ENCODE measurements at places on chromosomes 13 and 19.

- DNase-seq = no peak
Observed at GRCh38 chr19:43820884-43821215, 6.3 kb upstream of the ZNF283 start.

- no peak for DNase-seq
Observed at GRCh38 chr13:55263045-55263444, 1877.7 kb upstream of the PRR20A start.

GRCh38 chr13:73924607-73925006, 209.6 kb downstream of the KLF12 start:
- DNase-seq = no peak

DNA sequence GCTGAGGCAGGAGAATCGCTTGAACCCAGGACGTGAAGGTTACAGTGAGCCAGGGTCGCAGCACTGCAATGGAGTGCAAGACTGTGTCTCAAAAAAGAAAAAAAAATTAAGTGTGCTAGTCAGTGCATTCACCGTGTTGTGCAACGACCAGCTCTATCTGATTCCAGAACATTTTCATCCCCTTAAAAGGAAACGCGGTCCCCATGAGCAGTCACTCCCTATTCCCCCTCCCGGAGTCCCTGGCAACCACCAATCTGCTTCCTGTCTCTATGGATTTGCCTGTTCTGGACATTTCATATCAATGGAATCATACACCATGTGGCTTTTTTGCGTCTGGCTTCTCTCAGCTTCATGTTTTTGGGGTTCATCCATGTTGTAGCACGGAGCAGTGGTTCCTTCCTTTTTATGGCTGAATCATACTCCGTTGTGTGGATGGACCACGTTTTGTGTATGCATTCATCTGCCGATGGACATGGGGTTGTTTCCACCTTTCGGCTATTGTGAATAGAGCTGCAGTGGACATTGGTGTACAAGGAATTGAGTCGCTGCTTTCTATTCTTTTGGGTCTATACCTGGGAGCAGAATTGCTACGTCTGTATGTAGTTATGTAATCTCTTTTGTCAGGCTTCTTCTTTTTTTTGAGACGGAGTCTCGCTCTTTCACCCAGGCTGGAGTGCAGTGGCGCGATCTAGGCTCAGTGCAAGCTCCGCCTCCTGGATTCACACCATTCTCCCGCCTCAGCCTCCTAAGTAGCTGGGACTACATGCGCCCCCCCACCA, 19.8 kb downstream of the MYO9B start:
- no peak for DNase-seq

GRCh38 chr19:2290441-2291184, 8.6 kb upstream of the PEAK3 start:
- DNase-seq = no peak

GRCh38 chr19:29260477-29261317, 47.7 kb upstream of the UQCRFS1 start:
- DNase-seq = no peak

GRCh38 chr13:111625526-111626315, 305.3 kb downstream of the TEX29 start:
- DNase-seq = no peak

GRCh38 chr13:109203587-109203986, 574.2 kb downstream of the MYO16 start:
- DNase-seq = no peak

DNA sequence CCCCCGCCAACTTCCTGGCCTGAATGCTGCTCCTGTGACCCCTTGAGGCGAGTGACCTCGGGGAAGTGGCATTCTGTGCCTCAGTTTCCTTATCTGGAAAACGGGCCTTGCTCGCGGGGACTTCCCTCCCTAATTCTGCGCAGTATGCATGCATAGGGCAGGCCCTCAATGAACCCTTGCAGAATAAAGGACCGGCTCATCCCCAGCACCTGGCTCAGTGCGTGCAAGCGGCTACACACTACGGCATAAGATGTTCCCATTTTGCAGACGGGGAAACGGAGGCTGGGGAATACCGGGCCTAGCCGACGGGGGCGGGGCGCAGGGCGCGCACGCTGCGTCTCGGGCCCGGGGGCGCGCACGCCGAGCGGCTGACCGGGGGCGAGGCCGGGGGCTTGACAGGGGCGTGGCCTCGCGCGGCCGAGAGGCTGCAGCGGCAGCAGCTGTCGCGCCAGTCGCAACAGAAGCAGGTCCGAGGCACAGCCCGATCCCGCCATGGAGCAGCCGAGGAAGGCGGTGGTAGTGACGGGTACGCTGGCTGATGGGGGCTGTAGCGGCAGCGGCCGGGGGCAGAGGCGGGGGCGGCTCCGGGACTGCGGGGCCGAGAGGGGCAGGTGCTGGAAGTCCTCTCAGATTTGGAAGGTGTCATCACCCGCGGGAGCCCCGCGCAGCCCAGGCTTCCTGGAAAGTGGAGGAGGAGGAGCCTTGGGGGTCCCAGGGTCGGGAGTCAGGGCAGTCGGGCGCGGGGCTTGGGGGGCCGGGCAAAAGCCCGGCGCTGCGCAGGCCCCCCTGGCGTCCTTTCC, at the start of gene PGPEP1:
PGPEP1 (plus strand) TSS at position 409 of the 800 bp plus-strand sequence; CDS start at position 493, 84 bp downstream.
- no peak for DNase-seq

DNA sequence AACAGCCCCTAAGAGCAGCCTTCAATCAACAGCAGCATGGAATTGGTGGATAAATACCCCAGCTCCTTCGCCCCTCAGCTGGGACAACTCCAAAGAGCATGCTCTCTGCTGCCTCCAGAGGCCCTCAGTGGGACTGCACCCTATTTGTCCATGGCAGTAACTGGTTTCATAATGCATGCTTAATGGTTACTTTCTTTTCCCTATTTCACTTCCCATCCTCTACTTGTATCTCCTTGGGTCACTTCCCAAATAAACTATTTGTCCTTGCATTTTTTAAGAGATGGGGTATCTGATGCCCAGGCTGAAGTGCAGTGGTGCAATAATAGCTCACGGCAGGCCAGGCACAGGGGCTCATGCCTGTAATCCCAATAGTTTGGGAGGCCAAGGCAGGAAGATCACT, 13.5 kb upstream of the TPM4 start:
- no peak for DNase-seq

GRCh38 chr13:107864543-107865317, 350.6 kb downstream of the LIG4 start:
- DNase-seq = peak; percentile 67

DNA sequence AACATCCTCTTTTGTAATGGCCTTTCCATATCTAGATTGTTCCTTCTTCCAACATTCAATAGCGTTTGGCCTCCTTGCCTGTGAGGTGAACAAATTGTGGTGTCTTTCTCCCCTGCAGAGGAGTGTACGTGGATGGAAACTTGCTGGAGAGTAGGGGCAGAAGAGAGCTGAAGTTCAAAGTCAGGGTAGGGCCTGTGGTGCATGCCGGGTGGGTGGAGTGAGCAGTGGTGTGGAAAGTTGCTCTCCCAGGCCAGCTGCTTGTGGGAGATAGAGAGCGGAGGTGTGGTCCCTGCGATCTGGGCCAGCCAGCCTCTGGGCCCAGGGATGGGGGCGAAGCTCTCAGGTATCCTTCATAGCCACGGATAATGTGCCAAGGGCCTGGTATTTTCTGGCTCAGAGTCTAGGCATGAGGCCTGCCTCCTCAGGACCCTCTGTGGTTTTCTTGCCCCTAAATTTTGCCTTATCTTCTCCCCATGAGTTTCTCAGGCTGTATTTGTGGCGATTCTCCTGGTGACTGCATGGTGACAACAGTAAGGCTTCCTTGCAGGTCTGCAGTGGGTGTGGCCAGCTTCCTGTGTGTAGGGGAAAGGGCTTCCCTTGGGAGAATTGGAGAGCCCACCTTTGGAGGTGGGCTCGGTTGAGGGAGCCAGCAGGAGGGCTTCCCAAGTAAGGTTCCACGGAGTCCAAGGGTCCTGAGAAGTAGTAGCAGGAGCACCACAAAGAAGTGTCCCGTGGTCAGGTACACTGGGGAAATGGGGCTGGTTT, 6.7 kb downstream of the RGCC start:
- no peak for DNase-seq

DNA sequence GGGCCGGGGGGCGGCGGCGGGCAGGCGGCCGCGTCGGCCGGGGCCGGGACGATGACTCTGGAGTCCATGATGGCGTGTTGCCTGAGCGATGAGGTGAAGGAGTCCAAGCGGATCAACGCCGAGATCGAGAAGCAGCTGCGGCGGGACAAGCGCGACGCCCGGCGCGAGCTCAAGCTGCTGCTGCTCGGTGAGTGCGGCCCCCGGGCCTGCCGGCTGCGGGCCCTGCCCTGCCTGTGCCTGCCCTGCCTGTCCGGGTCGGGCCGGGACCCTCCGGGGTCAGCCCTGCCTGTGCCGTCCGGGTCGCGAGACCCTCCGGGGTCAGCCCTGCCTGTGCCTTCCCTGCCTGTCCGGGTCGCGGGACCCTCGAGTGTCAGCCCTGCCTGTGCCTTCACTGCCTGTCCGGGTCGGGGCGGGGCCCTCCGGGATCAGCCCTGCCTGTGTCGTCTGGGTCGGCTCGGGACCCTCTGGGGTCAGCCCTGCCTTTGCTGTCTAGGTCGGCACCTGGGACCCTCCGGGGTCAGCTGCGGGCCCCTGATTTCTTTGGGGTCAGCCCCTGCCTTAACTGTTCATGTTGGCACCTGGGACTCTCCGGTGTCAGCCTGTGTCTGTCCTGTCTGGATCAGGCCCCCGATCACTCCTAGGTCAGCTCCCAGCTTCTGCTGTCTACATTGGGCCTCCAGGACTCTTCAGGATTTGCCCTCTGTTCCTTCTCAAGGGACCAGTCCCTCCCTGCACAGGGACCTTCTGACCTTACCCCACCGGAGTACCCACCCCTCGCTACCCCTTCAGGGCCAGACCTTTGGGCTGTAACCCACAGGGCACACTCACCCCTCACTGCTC, 659 bp downstream of the GNA11 start:
- no peak for DNase-seq

GRCh38 chr19:16524991-16525734, 17.1 kb downstream of the CHERP start:
- no peak for DNase-seq

DNA sequence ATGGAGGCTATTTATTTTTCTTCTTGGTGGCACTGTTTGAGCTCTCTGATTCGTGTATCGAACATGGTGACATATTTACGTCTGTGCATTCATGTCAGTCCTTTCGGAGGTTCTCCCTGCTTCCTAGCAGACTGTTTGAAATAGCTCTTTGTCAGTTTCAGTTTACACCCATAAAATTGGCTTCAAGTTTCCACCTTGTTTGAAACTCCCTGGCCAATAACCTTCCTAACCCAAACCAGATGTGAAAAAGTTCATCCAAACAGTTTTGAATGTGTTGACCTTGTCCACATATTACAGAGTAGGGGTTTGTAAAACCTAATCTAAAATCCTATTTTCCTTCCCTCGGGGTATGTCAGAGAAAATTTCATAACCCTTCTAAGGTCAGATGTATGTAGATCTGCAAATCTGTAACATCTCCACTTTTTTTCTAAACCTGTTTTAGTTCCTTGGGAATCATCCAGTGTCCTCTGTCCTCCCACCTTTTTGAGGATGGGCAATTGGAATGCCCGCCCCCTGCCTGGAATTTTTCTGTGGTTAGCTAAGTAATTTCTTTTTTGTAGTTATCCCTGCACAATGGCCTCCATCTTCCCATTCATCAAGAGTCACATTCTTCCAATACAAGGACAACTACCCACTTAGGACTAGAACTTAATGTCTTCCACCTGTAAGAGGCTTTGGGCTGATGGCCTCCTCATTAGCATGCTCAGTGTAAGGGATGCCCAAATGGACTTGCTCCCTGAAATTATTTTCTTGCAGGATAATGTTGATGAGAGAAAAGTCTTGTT, 499.8 kb downstream of the GPC6 start:
- no peak for DNase-seq

GRCh38 chr19:46551164-46551563, 50.0 kb upstream of the CALM3 start:
- no peak for DNase-seq

GRCh38 chr13:22736084-22736767, 444.6 kb upstream of the SGCG start:
- no peak for DNase-seq

GRCh38 chr13:40471911-40472310, 194.5 kb downstream of the FOXO1 start:
- DNase-seq = no peak

GRCh38 chr19:46691104-46691503, 25.8 kb downstream of the PRKD2 start:
- no peak for DNase-seq

- DNase-seq = no peak
Observed at GRCh38 chr13:50303963-50304721, 288.9 kb downstream of the KCNRG start.

DNA sequence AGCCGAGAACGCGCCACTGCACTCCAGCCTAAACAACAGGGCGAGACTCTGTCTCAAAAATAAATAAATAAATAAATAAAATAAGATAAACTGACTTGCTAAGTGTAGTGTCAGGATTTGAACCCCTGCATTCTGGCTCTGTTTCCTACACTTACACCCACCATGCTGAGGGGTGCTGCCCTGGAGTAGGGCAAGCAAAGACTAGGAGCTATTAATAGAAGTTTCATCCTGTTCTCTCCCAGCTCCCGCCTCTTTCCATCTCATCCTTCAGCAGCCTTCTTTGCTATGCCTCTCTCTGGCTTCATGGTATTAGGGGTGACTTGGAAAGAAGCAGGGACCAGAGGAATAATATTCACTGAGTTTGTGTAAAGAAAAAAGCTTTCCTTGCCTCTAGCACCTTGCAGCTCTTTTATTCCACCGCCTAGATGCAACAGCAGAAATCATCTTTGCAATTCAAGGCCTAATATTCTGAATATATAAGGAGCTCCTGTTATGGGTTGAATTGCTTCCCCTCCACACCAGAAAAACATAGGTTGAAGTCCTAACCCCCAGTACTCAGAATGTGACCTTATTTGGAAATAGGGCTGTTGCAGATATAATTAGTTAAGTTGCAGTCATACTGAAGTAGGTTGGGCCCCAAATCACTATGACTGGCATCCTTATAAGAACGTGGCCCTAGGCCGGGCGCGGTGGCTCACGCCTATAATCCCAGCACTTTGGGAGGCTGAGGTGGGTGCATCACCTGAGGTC, 8.7 kb upstream of the PLAUR start:
- no peak for DNase-seq

- no peak for DNase-seq
Observed at GRCh38 chr13:36919171-36919832, 736 bp downstream of the SMAD9 start.

GRCh38 chr13:33251131-33251661, 34.4 kb downstream of the STARD13 start:
- no peak for DNase-seq

GRCh38 chr19:7772752-7773291, 9.8 kb downstream of the CLEC4M start:
- DNase-seq = no peak

DNA sequence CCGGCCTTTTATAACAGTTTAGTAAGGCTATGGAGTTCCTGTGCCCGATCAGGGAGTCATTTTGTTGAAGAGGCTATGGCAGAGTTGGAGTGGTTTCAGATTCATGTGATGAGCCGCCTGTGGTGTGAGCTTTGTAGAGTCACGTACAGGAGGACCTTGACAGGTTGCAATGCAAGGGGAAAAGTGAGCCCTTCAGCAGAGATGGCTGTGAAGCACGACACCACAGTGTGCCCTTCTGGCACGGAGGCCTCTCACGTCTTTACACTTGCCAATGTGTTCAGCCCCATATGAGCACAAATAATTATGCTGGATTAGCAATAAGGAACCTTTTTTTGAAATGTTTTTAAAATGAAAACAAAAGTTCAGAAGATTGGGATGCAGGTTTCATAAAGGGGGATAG, 499.8 kb downstream of the LIG4 start:
- no peak for DNase-seq

All from left renal pelvis (tissue), 4 donors.